Pancreas (tissue), 10 donors: ENCODE measurements at places on chromosomes 5 and 9. TPM values are rescaled to one million over a fixed set of nuclear protein-coding genes. Genes with fewer than 3 reads are reported as not detected.
A peak's percentile ranks its signal among the peaks of the same experiment; 100 is the strongest.

Gene CSF2
- total RNA-seq, result not detected

Gene CKMT2
- 2.0 TPM for total RNA-seq

Gene INSL6
- not detected for total RNA-seq

Gene NPDC1
- 39.6 TPM for total RNA-seq

Gene MYMK
- total RNA-seq, result not detected

Gene PDCD1LG2
- 0.17 TPM for total RNA-seq

Gene CATSPER3
- 0.39 TPM for total RNA-seq

GRCh38 chr5:145243016-145243415 lies 592.1 kb downstream of the PRELID2 start:
- H3K27me3 ChIP-seq, result no peaks in the 10 kb centered on the region
- no peak for DNase-seq
- H3K36me3 ChIP-seq, result no peaks in the 10 kb centered on the region
- H3K4me1 ChIP-seq, result no peaks in the 10 kb centered on the region
- H3K4me3 ChIP-seq, result no peak overlapping the region

DNA sequence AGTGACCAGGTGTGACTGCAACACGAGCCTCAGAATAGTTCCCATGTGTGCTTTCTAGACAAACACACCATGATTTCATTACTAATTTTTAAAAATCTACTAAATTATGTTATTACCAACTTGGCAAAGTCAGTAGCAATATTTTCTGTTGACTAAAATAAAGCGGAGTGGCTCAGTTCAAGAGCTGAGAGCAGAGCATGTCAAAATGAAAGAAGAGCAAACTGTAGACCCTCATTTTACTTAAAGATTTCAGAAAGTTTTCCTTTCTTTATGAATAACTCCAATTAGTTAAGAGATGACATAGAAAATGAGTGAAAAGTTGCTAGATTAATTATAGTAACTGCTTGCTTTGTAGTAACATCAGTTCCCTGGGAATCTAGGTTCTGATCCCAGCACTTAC lies 17.9 kb downstream of the OXCT1 start:
- H3K36me3 ChIP-seq, result no peaks in the 10 kb centered on the region
- H3K4me1 ChIP-seq, result no peaks in the 10 kb centered on the region
- H3K4me3 ChIP-seq, result no peak overlapping the region
- H3K27me3 ChIP-seq, result no peaks in the 10 kb centered on the region

DNA sequence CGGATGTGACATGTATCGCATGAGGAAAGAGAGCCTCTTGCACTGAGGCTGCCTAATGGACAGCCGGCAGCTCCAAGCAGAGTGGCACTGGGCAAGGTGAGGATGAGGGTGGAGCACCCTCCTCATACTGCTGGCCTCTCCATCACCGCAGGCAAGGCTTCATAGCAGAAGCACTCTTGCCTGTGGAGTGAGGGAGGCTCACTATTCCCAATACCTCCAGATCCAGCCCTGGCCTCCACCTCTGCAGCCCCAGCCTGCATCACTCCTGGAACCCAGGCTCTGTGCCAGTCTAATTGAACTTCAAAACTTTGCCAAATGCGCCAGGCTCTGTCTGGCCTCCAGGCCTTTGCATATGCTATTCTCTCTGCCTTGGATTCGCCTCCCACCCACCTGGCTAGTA lies 29.7 kb upstream of the ARAP3 start:
- H3K4me1 ChIP-seq, result no peaks in the 10 kb centered on the region
- no peaks in the 10 kb centered on the region for H3K27me3 ChIP-seq
- no peak for DNase-seq
- no peaks in the 10 kb centered on the region for H3K36me3 ChIP-seq

GRCh38 chr9:92971776-92972175 lies 24.5 kb downstream of the FGD3 start:
- no peak overlapping the region for H3K27ac ChIP-seq
- H3K27me3 ChIP-seq, result no peaks in the 10 kb centered on the region
- H3K36me3 ChIP-seq, result no peaks in the 10 kb centered on the region
- no peak overlapping the region for H3K4me3 ChIP-seq
- DNase-seq, result no peak

- no peak overlapping the region for H3K4me3 ChIP-seq
- no peak for DNase-seq
- no peaks in the 10 kb centered on the region for H3K27me3 ChIP-seq
- no peaks in the 10 kb centered on the region for H3K36me3 ChIP-seq
- H3K4me1 ChIP-seq, result no peaks in the 10 kb centered on the region
These were observed 53.9 kb upstream of the EFNA5 start for GRCh38 chr5:107724642-107725041.

GRCh38 chr9:19465586-19466279 lies 56.9 kb downstream of the ACER2 start:
- no peaks in the 10 kb centered on the region for H3K27me3 ChIP-seq
- H3K4me1 ChIP-seq, result no peaks in the 10 kb centered on the region
- H3K27ac ChIP-seq, result no peak overlapping the region
- H3K4me3 ChIP-seq, result no peak overlapping the region
- no peaks in the 10 kb centered on the region for H3K36me3 ChIP-seq

- DNase-seq, result no peak
- no peak overlapping the region for H3K27ac ChIP-seq
- H3K27me3 ChIP-seq, result no peaks in the 10 kb centered on the region
- no peaks in the 10 kb centered on the region for H3K36me3 ChIP-seq
- no peak overlapping the region for H3K4me3 ChIP-seq
These were observed 140.1 kb downstream of the MTX3 start for GRCh38 chr5:79850941-79851340.

GRCh38 chr5:67195406-67196275 lies 958 bp downstream of the CD180 start:
- H3K27me3 ChIP-seq, result no peaks in the 10 kb centered on the region
- H3K4me3 ChIP-seq, result no peak overlapping the region
- H3K27ac ChIP-seq, result no peak overlapping the region
- DNase-seq, result no peak
- H3K36me3 ChIP-seq, result no peaks in the 10 kb centered on the region

DNA sequence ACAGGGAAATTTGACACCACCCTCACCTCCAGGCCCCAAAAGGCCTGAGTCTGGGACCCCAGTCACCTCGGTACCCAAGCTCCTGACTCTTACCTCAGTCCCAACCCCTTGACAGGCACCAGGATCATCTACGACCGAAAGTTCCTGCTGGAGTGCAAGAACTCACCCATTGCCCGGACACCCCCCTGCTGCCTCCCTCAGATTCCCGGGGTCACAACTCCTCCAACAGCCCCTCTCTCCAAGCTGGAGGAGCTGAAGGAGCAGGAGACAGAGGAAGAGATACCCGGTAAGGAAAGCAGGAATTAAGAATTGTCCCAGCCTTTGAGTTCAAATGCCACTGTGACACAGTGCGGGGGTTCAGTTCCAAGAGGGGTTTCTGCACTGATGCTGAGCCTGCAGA lies 1.3 kb downstream of the EIF4EBP3 start:
- H3K4me3 ChIP-seq, result no peak overlapping the region
- no peak for DNase-seq
- H3K36me3 ChIP-seq, result no peaks in the 10 kb centered on the region
- H3K4me1 ChIP-seq, result peaks cover 27% of the 10 kb centered on the region
- H3K27ac ChIP-seq, result peak overlapping the region; percentile 90
- no peaks in the 10 kb centered on the region for H3K27me3 ChIP-seq

DNA sequence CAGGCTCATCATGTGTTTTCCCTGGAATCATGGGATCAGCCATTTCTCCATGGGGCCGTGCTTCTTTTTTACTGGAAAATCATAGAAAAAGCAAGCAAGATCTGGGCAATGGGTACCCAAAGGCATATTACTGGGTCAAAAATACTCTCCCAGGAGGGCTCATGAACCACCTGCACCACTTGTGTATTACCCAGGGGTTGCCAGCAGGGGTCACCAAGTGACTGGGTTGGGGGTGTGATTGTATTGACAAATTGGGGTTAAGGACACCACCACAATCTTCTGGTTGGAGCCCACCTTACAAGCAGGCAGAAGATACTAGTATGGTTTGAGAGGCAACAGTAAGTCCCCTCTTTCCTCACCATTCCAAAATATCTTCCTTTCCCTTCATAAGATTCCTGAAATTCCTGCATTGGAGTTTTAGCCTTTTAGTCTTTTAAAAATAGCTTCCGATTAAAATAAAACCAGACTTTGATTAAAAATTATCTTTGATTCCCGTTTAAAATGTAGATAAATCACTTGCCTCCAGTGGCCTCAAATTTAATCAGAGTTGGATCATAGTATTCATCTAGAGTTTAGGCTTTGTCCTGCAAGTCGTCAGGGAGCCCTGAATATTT lies 603.3 kb downstream of the KIF4B start:
- no peaks in the 10 kb centered on the region for H3K36me3 ChIP-seq
- no peak overlapping the region for H3K27ac ChIP-seq
- no peaks in the 10 kb centered on the region for H3K27me3 ChIP-seq
- no peaks in the 10 kb centered on the region for H3K4me1 ChIP-seq

DNA sequence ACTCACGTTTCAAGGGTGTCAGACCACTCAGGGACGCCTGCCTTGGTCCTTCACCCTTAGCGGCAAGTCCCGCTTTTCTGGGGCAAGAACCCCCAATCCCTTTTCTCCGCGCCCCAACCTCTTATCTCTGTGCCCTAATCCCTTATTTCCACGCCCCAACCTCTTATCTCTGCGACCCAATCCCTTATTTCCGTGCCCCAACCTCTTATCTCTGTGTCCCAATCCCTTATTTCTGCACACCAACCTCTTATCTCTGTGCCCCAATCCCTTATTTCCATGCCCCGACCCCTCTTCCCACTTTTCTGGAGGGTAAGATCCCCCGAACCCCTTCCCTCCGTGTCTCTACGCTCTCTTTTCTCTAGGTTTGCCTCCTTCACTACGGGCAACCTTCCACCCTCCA lies 139.4 kb downstream of the DAB2IP start:
- no peak overlapping the region for H3K4me3 ChIP-seq
- H3K27me3 ChIP-seq, result no peaks in the 10 kb centered on the region
- no peak overlapping the region for H3K27ac ChIP-seq
- no peaks in the 10 kb centered on the region for H3K36me3 ChIP-seq
